ENCODE measurements at places on chromosomes 4 and X. TPM values are rescaled to one million over a fixed set of nuclear protein-coding genes. Genes with fewer than 3 reads are reported as not detected.

The IL3RA gene
- 7.9 TPM for total RNA-seq

The GABRQ gene
- total RNA-seq, result 1.2 TPM

DNA sequence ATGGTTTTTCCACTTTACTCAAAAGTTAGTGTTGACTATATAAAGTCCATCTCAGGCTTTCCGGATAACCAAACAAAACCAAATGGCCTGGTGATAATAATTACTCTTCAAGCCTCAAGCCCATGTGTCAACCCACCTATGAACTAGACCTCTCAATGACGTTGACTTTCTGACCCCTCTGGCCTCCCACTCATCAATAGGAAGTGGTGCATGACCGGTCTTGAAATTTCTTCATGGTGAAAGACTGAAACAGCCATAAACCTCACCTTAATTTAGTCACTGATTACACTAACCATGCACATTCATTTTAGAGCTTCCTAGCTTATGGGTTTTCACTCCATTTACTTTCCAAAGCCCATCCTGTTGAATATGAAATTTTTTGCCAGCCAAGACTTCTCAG lies 276.0 kb downstream of the KLHL13 start:
- no peak for DNase-seq
- H3K4me3 ChIP-seq, result no peak overlapping the region
- H3K4me1 ChIP-seq, result no peaks in the 10 kb centered on the region
- H3K36me3 ChIP-seq, result no peaks in the 10 kb centered on the region
- no peak overlapping the region for H3K27ac ChIP-seq
- no peaks in the 10 kb centered on the region for H3K27me3 ChIP-seq

GRCh38 chrX:150773634-150774033 lies 80.4 kb downstream of the MTMR1 start:
- no peaks in the 10 kb centered on the region for H3K36me3 ChIP-seq
- no peak for DNase-seq
- no peak overlapping the region for H3K4me3 ChIP-seq
- H3K27ac ChIP-seq, result no peak overlapping the region

DNA sequence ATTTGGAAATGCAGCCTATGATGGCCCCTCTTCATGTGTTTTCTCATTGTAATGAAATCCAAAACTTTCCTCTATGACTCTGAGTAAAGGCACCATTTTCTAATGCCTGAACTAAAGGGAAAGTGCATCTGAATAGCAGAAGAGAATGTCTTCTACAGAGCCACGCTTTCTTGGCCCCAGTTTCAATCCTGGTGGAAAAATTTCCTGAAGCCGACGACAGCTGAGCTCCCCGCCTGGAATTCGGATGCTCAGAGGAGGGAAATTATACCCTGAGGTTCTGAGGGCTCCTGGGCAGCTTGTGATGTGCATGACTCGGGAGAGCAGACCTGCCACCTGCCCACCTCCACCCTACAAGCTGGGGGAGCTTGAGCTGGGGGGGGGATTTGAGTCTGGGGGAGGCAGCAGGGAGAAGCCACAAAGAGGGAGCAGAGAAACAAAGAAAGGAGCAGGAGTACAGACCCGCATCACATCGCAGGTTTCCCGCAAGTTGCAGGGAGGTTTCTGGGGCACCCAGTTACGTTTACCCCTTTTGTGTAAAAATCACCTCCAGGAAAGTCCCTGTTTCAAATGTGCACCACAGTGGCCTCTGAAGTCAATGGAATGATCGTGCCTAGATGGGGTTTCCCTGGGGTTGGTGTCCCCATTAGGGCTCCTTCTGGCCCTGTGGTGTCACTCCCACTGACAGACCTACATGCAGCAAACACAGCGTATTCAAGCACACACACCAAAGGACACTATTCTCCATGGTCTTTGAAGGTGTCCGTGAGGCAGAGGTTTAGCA lies 145.6 kb upstream of the RBPJ start:
- DNase-seq, result no peak
- H3K4me3 ChIP-seq, result no peak overlapping the region
- no peak overlapping the region for H3K27ac ChIP-seq
- no peaks in the 10 kb centered on the region for H3K36me3 ChIP-seq

GRCh38 chr4:106270736-106271135 lies 45.3 kb downstream of the TBCK start:
- H3K4me1 ChIP-seq, result no peaks in the 10 kb centered on the region
- H3K4me3 ChIP-seq, result no peak overlapping the region
- DNase-seq, result no peak
- H3K27ac ChIP-seq, result no peak overlapping the region
- no peaks in the 10 kb centered on the region for H3K27me3 ChIP-seq

- peaks cover 7% of the 10 kb centered on the region for H3K36me3 ChIP-seq
- peak overlapping the region; percentile 77 for H3K27ac ChIP-seq
- no peak overlapping the region for H3K4me3 ChIP-seq
- peaks cover 20% of the 10 kb centered on the region for H3K4me1 ChIP-seq
Measured at GRCh38 chr4:38132107-38132673, 172.0 kb downstream of the PTTG2 start.

DNA sequence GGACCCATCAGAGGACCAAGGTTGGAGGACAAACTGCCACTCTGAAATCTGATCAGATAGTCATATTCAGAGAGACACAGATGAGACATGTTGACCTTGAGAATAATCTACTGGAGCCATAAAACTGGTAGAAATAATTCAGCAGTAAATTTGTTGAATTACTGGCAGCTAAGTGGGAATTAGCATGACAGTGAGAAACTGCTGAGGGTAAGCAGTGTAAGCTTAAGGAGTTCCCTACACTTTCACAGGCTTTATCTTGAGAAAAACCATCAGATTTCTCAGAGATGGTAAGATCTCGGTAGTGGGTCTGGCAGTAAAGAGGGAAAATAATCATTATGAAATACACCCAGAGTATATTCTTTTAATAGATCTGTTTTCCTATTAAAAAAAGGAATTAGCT lies 213.7 kb downstream of the TECRL start:
- no peaks in the 10 kb centered on the region for H3K4me1 ChIP-seq
- H3K27me3 ChIP-seq, result no peaks in the 10 kb centered on the region
- H3K4me3 ChIP-seq, result no peak overlapping the region

DNA sequence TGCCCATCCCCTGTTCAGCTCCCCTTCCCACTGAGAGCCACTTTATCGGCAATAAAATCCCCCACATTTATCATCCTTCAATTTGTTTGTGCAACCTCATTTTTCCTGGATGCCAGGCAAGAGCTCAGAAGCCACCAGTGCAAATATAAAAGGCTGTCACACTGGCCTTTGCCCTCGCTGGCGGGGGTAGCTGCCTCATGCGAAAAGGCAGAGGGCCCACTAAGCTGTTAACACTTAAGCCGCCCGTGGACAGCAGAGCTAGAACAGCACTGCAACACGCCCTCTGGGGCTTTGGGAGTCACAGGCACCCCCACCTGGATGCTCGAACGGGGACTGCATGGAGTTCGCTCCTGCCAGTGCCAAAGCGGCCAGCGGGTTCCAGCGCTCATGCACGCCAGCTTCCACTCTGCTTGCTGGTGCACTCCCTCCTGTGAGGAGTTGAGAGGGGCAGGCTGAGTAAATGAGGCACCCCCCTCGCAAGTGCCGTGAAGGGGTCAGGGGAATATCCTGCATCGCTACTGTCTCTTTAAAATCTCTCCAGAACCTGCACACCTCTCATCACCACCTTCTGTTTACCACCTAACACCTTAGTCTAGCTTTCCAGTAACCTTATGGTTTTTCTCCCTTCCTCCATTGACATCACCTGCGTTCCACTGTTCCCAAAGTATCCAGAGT lies 99.5 kb downstream of the SORBS2 start:
- H3K4me3 ChIP-seq, result no peak overlapping the region
- H3K36me3 ChIP-seq, result no peaks in the 10 kb centered on the region
- no peak overlapping the region for H3K27ac ChIP-seq
- DNase-seq, result no peak
- no peaks in the 10 kb centered on the region for H3K4me1 ChIP-seq

Data from vagina (tissue), 2 donors.